H7 (cell line): ENCODE measurements at places on chromosomes 11 and 22. TPM values are rescaled to one million over a fixed set of nuclear protein-coding genes. Genes with fewer than 3 reads are reported as not detected.

The SESN3 gene
- total RNA-seq, result 12.6 and 30.4 TPM in 2 replicates

The TMEM86A gene
- 0.70 and 1.5 TPM in 2 replicates for total RNA-seq

The OSBP gene
- total RNA-seq, result 18.4 and 27.3 TPM in 2 replicates

The MYBPC3 gene
- not detected in 2 replicates for total RNA-seq

The BRD1 gene
- 24.9 and 29.5 TPM in 2 replicates for total RNA-seq

The TMPRSS6 gene
- not detected in 2 replicates for total RNA-seq

The CRYBA4 gene
- total RNA-seq, result 0.22 TPM in 1 of 2 replicates, not detected in the other

The RAB3IL1 gene
- 5.8 and 7.2 TPM in 2 replicates for total RNA-seq

The CRYBB2 gene
- total RNA-seq, result 0.59 TPM in 1 of 2 replicates, not detected in the other
